ENCODE measurements at places on chromosomes 7 and 10.

GRCh38 chr7:134632937-134633540 is 13.6 kb upstream of the BPGM start:
- no peak for DNase-seq

- no peak for DNase-seq
Observed at GRCh38 chr10:60495338-60496055, 105.8 kb upstream of the ANK3 start.

DNA sequence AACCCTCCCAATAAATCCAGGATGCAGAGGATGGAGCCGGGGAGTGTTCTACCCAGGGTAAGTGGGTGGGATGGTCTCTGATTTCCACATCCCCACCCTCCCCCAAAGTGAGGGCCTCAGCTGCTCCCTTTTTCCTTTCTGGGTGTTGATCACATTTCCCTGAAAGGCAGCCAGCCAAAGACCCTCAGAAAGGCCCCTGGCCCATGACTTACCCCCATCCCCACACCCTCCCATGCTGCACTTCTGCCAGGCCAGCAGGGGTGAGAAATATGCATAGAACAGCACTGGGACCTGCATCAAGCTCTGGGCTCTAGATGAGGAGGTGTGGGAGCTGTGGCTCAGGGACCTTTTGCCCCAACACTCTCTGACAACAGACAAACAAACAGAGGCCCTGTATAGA is 927.3 kb upstream of the ZNF722 start:
- DNase-seq: peak; percentile 24

- no peak for DNase-seq
Observed at GRCh38 chr7:15407910-15408309, 153.9 kb downstream of the AGMO start.

GRCh38 chr7:4500812-4501211 is 181.3 kb upstream of the FOXK1 start:
- DNase-seq: no peak

- no peak for DNase-seq
Observed at GRCh38 chr10:74846958-74847357, 20.6 kb downstream of the KAT6B start.

DNA sequence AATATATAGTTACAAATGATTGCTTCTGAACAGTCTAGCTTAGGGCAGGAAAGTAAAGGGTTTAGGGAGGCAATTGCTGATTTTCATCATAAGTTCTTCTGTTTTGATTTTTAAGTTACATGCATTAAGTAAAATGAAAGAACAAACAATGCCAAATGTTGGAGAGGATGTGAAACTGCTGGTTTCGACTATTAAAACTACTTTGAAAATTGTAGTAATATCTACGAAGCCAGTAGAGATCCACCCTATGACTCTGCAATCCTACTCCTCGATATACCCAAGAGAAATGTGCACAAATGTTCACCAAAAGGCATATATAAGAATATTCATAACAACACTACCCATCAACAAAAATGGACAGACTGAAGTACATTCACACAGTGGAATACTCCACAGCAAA is 24.3 kb downstream of the PDZD8 start:
- DNase-seq: no peak

- no peak for DNase-seq
Observed at GRCh38 chr7:644381-645305, 81.9 kb upstream of the DNAAF5 start.

DNA sequence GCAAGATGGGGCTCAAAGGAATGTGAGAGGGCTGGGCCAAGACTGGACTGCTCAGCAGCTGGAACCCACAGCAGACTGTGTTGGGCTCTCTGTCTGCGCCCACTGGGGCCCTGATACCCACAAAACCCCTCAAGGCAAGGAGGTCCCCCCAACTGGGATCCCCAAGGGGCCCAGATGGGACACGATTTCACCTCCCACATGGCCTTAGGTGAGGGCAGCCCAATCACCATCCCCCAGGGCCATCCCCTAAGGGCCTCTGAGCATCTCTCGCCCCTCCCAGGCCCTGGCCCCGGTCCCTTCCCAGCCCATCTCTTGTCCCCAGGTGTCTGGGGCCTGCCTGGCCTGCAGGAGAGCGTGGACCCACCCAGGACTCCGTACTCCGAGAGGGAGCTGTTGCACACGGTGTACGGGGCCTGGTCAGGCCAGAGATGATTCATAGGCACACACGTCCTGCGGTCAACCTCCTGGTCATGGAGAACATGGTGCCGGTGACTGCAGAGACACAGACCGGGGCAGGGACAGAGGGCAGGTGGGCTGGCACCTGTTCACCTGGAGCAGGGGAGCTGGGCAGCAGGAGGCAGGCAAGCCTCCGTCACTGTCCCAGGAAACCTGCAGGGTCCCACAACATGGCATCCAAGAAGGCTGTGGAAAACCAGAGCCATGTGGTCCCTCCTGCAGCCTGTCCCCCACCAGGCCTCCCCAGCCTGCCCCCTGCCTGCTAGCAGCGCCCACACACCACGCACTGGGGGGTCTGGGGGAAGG is 21.6 kb downstream of the OGDHL start:
- no peak for DNase-seq

DNA sequence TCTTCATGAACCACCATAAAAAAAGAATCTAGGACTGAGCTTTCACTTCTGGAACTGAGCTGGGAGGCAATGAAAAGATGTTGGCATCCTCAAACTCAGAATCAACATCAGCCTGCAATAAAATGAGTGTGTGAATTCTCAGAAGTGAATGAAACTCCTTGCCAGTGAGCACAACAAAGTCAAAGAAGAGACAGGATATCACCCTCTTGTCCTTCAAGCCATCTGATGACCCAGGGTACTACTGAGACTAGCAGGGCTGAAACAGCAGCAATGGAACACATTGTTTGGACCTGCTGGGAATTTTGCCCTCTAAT is 13.0 kb downstream of the SLC25A13 start:
- no peak for DNase-seq

DNA sequence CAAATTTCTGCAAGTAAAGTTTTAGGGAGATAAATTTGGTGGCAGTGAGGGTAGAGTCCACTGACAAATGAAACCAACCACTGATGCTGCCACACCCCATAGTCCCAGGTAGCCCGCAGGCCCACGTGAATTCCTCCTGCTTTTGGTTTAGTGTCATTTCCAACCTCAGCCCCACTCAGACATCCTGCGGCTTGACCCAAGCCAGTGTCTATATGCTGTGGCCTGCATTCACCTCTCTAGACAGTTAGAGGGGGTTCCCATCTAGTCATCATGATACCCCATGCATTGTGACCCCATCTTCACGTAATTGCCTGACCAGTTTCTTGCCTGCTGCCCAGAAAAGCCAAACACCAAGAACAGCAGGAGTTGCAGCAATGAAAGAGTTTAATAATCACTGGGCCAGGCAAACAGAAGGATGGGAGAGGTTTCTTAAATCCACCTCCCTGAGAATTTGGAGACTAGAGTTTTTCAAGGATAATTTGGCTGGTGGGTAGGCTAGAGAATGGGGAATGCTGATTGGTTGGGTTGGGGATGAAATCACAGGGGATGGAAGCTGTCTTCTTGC is 332.0 kb upstream of the GALNT17 start:
- no peak for DNase-seq

GRCh38 chr10:87058171-87058570 is 36.5 kb downstream of the GLUD1 start:
- DNase-seq: no peak

GRCh38 chr7:55573234-55573900 is 1.1 kb upstream of the VOPP1 start:
- DNase-seq: no peak

DNA sequence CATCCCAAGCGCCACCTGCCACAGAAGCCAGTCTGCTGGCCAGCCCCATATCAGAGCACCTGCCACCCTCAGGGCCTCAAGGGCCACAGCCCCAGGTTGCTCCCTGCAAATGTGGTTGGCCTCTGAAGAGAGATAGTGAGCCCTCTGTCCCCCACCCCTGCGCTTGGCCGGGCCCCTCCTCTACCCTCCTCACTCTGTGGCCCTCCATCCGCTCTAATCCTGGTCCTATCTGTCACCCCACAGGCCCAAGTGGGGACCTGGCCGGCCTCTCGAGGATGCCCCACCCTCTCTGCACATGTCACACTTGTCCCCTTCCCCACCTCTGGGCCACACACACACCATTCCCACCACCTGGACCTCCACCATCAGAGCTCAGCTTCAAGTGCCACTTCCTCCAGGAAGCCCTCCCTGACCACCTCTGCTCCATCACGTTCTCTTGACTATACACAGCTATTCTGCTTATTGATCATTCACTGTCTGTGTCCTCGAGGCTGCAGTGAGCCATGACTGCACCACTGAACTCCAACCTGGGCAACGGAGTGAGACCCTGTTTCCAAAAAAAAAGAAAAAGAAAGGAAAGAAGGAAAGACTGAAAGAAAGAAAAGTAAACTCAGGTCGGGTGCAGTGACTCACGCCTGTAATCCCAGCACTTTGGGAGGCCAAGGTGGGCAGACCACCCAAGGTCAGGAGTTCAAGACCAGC is 42.4 kb downstream of the TNRC18 start:
- DNase-seq: no peak

- no peak for DNase-seq
Observed at GRCh38 chr7:137743021-137743420, 103.8 kb downstream of the DGKI start.

DNA sequence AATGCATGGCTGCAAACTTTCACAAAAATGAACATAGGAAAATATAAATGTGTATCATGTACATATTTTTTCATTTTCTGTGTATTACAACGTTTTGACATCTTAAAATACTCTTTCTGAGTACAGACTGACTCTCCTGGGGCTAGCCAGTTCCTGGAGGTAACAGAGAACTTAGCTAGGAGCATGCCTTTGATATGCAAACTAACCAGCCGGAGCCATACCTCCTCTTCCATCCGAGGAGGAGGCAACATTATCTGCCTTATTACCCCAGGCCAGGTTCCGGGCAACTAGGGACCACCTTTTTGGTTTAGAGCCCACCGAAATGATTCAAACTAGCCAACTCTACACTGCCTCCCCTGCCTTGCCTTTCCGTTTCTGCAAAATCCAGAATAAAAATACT is 33.7 kb upstream of the HECW1 start:
- DNase-seq: no peak

- DNase-seq: no peak
Observed at GRCh38 chr10:79131836-79132631, 63.3 kb downstream of the ZMIZ1 start.

GRCh38 chr7:7223250-7223649 is 40.9 kb downstream of the C1GALT1 start:
- no peak for DNase-seq

- no peak for DNase-seq
Observed at GRCh38 chr10:91593834-91594233, 39.0 kb downstream of the PPP1R3C start.

- DNase-seq: no peak
Observed at GRCh38 chr10:61937631-61938351, 36.3 kb downstream of the ARID5B start.

DNA sequence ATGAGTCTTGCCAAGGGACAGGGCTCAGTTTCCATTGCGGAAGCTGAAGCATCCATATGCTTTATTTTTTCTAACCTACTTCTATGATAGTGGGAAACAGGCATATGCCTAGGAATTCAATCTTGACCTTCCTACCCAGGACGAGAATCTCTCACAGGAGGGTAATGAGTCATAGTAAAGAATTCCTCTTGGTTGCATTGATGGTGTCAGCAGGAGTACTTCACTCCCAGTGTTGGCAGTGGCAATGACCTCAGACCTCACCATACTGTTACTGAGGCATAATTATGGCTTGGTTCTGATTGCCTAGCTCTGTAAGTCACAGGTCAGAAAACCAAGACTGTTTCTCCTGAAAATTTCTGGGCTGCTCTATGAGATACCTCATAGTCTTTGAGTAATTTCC is 552.9 kb downstream of the ARL4A start:
- DNase-seq: no peak

GRCh38 chr7:30087371-30087770 is 47.4 kb upstream of the MTURN start:
- DNase-seq: no peak

DNA sequence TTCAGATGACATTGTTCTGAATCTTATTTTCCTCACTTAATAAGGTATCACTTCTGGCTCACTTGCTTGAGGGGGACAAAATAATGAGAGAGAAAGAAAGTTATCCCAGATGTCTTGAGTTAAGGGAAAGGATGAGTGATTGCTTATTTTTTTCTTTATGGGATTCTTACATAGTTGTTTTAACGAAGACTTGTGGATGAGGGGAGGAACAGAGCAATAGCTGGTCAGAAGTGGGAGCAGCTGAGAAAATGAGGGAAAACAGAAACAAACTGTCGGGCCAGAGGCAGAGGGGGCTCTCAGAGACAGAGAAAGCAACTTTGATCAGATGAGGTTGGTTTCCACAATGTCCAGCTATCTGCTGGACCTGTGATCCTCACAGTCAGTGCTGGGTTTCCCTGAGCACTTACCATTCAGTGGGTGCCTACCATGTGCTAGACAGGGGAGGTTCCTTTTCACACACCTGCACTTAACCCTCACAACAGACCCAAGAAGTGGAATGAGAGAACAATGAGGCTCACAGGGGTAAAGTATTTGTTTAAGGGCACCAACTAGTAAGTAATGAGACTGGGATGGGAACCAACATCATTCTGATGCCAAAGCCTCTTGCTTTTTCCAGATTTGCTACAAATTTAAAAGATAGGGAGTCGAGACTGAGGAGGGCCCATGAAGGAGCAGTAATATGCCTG is 64.2 kb downstream of the BICC1 start:
- no peak for DNase-seq

GRCh38 chr10:9860045-9860444 is 1157.6 kb upstream of the CELF2 start:
- no peak for DNase-seq

DNA sequence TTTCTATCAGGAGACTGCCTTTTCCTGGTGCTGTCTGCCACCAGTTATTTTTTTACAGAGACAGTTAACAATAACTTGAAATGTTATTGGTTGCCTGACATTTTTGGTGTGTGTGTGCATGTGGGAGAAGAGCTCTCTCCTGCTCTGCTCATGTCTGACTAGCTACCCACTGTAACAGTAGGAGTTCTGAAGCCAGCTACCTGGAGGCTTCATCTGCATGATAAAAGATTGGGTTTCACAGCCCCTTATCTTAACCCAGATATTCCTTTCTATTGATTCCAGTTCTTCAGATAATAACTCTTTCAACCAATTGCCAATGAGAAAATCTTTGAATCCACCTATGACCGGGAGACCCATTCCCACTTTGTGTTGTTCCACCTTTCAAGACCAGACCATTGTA is 237.4 kb upstream of the PPP1R3A start:
- no peak for DNase-seq

DNA sequence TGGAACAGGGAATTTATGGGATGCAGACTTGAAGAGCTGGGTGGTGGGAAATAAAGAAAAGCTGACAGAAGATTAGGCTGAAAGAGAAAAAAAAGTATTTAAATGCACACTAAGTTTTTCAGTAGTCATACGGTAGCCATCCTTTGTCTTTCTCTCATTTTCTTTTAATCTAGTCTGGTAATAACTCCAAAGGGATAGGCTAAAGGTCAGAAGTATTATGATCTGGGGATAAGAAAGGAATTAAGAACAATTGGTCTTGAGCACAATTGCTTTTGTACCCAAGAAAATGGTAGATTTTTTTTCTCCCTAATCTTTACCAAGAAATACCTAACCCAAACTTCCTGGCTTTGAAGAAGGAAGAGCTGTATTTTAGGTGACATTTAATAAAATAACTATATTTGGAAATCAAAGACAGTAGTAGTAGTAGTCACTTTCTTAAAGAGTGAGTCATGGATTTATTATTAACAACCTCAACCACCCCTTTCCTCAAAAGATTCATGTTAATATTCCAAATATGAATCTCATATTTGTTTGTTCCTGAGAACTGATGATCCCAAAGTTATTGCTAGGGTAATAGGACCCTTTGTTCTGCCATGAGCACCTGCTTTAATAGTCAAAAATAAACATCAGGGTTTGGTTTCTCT is 120.2 kb upstream of the ODAD2 start:
- DNase-seq: no peak

GRCh38 chr10:76976142-76976541 is 661.5 kb downstream of the KCNMA1 start:
- no peak for DNase-seq
